WERI-Rb-1 (cell line): ENCODE measurements at places on chromosomes 1 and 21.
A peak's percentile ranks its signal among the peaks of the same experiment; 100 is the strongest.

DNA sequence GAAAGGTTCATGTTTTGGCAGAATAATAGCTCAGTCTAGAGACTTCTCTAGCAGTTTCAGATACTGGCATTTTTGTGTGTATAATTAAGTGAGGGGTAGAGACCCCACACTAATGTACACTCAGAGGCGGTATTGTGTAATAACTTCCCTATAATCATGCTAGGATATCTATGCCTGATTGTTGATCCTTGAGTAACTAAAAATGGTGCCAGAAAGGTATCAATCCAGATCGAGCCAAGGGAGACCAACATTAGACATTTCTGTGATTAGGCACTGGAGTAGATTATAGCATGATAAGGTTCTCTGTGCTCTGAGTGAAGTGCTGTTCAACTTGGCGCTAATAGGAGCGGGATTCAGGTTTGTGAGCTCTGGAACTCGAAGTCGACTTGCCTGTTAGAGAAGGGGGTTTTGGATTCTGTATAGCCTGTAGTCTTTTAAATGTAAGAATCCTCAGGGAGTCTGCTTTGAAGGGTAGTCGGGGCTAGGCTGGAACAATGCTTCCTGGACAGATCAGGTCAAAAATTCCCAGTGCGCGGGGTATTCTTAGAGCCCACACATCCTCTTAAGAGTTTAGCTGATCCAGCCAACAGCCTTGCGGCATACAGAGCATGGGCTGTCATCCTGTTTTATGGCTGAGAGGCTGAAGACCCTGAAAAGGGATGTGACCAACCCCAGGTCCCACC lies 24.2 kb downstream of the MAN1C1 start:
- DNase-seq = peak; percentile 46

GRCh38 chr1:180096584-180097325 lies 57.9 kb upstream of the QSOX1 start:
- DNase-seq = no peak

DNA sequence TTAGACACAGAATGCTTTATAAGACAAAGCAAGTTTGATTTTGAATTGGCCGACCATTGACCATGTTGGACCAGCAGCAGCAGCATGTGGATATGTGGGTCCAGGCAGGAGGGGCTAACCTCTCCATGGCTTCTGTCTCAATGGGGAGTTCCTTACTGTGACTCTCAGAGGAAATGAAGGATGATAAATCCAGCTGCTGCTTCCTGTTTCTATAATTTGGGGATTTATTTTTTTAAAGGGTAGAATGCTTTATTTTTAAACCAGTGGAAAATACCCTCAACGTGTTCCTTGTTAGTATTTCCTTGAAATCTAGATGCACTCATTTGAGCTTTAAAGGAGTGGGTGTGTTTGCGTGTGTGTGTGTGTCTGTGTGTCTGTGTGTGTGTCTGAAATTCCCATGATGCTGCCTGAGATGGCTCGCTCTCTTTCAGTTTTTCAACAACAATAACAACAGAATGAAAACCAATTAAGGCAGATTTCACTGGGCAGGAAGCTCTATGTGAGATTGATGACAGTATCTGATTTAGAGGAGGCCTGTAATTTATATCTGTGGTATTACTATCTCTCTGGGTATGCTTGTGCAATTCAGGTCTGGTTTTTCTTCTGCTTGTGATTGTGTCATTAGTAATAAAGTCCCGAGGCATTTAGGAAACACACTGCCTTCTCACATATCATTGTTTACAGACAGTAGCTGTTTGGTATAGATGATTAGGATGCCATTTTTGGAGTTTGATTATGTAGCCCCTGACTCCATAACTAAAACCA lies 86.1 kb upstream of the ZNF326 start:
- DNase-seq = no peak

DNA sequence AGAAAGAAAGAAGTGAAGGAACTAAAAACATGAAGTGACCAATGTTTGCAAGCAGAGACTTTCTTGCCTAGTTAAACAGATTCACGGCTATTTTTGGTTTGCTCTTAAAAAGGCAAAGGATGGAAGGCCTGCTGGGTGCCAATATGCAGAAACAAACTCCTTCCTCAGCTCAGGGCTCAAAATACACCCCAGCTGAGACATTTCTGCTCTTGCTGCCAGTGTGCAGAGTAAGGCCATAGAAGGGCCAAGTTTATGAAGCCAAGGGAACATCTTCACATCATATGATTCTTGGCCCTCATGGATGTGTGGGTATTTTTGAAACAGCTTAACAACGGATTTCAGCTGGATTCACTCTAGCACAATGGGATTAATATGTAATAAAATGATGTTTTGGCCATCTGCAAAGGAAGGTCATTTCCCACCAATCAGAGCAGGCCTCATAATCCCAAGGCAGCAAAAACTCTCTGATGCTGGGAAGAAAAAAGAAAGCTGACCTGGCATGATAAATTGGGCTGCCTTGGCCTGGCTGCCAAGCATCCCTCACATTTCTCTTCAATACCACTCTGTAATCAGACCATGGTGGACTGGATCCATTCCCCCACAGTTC lies 70.7 kb downstream of the CAPZB start:
- no peak for DNase-seq

GRCh38 chr1:47703156-47703825 lies 265.4 kb downstream of the FOXD2 start:
- no peak for DNase-seq

- DNase-seq = no peak
These were observed 210.7 kb upstream of the TMPRSS15 start for GRCh38 chr21:18614303-18614702.

- DNase-seq = no peak
These were observed 478.5 kb downstream of the ADGRL2 start for GRCh38 chr1:82279241-82279640.

DNA sequence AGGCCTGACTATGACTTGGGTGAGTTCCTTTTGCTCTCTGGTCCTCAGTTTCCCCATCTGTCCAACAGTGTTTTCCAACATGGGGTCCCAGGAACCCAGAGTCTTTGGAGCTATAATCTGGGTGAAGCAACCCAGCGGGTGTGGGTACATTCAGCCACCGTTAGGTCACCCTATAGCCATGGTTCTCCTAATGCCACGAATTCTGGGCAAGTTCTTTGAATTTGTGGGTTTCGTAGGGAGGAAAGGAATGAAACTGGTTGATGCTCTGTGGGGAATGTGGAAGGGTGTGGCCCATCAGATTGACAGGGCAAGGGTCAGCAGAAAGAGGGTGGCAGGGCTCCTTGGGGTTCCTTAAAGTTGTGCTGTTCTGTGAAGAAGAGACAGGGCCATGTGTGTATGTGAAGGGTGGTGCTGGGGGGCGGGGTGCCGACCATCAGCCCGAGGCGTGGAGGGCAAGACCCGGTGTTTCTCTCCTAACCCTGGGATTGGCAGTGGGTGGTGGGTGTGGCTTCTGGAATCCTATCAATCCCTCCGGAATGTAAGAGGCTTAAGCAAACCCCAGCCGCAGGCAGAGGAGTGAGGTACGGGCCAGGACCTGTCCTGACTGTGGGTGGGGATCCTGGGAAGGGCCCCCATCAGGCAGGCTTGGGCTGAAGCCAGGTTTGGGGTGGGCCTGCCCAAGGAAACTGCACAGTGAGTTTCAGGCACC lies 35.5 kb upstream of the ZNF362 start:
- DNase-seq = peak; percentile 92

GRCh38 chr1:156684227-156684782 lies 7.1 kb upstream of the NES start:
- DNase-seq = no peak

DNA sequence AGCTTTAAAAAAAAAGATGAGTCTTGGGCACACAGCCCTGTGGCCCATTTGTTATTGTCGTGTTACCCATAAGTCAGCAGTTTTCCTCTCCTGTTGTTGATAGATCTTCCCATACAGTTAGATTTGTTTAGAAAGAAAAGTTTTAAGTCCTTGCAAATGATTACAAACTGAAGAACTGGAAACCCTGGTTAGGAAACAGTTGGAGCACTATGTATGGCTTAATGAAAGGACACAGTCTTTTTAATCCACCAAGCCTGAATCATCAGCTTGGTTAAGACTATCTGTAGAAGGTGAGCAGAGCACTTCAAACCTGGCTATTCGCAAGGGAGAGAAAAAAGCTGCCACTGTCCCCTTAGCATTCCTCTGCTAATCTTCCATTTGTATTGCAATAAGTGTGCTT lies 241.0 kb downstream of the DISC1 start:
- no peak for DNase-seq

DNA sequence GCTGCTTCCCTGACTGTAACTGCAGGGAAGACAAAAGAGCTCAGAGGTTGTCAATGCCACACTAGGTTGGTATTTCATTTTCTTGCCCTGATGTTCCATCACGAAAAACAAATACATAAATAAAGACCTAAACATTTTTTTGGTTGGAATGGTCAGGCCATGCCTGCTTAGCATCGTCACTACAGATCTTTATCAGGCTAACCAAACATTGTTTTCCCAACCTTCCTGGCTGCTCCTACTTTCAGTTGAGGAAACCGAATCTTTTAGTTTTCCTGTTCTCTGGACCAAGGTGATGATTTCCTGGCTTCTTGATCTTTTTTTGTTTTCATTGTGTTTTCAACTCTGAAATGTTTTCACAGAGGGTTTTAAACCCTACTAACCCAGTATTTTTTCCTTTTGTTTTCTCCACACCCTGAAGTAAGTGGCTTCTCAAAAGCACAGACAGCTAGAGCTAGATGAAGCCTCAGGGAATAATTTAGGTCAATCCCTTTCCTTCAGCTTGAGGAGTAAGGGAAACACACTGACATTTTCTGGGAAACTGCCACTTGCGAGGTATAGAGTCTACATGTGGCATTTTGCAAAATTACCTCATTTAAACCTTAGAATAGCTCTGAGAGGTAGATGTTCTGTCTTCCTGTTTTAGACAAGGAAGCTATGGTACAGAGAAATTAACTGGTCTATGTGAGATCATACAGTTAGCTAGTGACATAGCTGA lies 67.2 kb upstream of the CNN3 start:
- DNase-seq = no peak

DNA sequence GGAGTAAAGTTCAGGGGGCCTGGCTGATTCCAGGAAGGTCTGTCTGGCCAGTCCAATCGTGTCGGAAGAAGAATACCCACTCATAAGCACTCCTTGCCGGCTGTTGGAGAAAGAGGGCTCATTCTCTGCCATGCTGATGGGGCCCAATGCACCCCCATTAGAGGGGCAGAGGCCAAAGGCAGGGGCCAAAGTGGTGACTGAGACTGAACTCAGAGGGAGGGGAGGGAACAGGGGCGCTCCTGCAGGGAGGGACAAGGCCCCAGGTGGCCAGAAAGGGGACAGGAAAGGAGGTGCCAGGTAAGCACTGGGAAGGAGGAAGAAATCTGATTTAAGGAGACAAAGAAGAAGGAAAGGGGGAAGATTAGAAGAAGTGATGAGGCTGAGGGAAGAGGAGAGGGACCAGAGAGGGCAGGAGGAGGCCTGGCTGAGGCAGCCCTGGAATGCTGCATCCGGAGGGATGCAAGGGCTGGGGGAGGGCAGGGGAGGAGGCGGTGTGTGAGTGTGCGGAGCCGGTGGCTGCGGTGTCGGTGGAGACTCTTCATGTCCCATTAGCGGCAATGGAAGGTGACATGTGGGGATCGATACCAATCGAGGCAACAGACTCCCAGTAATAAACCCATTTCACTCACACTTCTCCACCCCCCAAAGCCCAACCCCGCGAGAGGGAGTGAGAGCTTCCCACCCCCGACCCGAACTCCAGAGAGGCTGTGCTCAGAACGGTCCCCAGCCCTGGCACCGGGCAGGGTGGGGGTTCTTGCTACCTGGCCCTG lies 12.0 kb upstream of the ETV3L start:
- peak; percentile 6 for DNase-seq

- DNase-seq = no peak
These were observed 9.6 kb downstream of the EPHA10 start for GRCh38 chr1:37755290-37755689.

DNA sequence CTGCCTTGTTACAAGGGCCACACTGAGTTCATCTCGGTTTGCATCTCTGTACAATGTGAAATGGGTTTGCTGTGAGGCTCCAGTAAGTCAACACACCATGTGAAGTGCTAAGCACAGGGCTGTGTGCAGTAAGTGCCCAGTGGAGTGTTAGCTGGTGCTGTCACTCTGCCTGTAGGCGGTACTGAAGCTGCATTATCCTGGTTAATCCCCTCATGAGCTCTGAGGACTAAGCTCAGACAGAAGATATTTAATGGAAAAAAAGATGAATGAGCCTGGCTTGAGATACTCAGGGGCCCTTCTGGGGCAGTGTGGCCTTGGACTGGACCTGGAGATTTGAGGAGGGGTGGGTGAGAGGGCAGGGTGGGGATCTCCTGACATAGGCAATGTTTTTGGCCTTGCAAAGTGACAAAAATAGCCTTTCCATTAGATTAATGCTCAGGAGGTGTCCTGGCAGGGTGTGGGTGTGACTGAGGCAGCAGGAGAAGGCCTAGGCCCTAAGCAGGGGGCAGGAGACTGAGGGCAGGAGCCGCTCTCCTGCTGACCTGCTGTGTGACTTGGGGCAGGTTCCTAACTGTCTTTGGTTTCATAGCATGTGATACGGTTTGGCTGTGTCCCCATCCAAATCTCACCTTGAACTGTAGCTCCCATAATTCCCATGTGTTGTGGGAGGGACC lies 570.5 kb downstream of the PTPRU start:
- peak; percentile 85 for DNase-seq

GRCh38 chr1:179743679-179744400 lies 749 bp downstream of the FAM163A start:
- DNase-seq = no peak

- DNase-seq = no peak
These were observed 600.5 kb downstream of the NPHP4 start for GRCh38 chr1:5391725-5392124.
